ENCODE measurements at places on chromosomes 16 and 17.

- DNase-seq, result no peak
Measured at GRCh38 chr16:8921347-8921984, 39.3 kb downstream of the LITAFD start.

- peak; percentile 35 for DNase-seq
Measured at GRCh38 chr16:66515596-66516508, 34.1 kb downstream of the TK2 start.

DNA sequence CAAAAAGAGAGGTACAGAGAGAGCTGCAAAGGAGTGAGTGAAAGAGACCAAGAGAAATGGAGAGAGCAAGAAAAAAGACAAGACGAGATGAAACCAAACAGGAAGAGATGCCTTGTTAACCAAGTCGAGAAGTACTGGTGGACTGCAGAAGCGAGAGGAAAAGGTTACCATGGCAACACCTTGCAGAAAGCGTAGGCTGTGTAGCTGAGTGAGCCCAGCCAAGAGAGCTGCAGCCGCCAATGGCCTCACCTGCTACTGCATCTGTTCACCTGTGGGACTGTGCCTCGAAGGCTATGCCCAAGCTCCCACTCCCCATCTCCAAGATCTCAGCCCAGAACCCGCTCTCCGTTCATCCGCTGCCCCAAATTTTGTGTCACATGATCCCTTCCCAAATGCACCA, 161.3 kb downstream of the SLC39A11 start:
- DNase-seq, result no peak

DNA sequence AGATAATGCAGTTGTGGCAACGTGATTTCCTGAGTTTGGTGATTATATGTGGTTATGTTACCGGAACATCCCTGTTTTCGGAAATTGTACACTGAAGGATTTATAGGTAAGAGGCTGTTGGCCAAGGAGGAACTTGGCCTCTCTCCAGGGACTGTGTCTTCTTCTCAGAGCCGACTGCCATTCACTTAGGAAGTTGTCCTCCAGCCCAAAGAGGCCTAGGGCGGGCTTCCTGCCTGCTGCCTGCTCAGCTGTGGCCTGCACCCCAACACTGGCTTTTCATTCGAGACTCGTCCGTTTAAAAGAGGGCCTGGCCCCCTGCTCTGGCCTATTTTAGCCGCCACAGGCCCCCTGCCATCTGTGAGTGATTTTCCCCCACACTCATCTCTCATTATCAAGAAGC, 64.3 kb downstream of the ZDHHC7 start:
- DNase-seq, result no peak

GRCh38 chr16:49844359-49844758, 11.6 kb downstream of the ZNF423 start:
- DNase-seq, result no peak

GRCh38 chr16:57959121-57959520, 11.8 kb downstream of the CNGB1 start:
- no peak for DNase-seq

- DNase-seq, result peak; percentile 17
Measured at GRCh38 chr17:79053251-79053925, 21.2 kb upstream of the ENGASE start.

DNA sequence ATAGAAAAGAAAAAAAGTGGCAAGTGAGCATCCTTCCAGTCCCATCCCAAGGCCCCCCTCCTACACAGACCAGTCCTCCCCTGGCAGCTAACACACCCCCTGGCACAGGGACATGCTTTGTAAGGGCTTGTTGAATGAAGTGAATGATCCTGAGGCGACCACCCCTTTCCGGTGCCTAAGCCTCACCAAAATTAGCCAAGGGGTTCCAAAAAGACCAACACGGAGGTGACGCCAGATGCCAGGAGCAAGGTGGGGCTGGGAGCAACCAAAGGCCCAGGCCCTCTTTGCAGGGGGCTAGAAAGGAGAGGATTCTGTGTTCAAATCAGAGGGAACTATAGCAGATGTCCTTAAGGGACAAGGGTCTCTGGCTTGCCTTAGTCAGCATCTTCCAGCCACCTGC, 5.5 kb downstream of the KRT35 start:
- no peak for DNase-seq

- DNase-seq, result no peak
Measured at GRCh38 chr16:789191-789850, 901 bp downstream of the CHTF18 start.

GRCh38 chr16:62516001-62516400, 479.8 kb upstream of the CDH8 start:
- DNase-seq, result no peak

DNA sequence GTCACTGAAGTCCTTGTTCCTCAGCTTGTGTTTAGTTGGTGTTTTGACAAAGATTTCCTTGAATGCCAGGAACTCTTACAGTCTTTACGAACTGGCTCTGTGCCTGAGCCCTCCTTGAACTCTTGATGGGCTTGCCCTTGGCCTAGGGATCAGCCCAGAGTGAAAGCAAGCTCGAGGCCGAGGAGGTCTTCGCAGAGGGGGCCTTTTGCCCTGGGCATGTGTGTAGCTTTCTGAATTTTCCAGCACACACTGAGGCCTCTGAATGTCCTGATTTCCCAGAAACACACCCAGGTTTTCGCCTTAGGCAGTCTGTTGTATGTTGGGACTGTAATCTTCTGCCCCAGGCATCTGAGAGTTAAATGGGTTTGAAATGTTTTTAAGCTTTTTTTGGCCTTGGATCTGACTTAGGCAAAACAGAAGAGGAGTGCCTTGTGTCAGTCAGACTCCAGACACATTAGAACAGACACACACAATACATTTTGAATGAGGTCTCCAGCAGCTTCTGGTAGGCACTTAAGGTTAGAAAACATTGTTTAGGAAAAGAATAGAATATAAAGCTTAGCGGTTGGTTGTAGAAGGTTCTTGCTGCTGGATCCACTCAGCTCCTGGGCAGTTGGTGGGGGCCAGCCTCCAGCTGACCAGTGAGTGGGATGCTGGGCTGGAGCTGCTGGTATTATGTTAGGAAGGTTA, 17.1 kb downstream of the FOXK2 start:
- DNase-seq, result no peak

DNA sequence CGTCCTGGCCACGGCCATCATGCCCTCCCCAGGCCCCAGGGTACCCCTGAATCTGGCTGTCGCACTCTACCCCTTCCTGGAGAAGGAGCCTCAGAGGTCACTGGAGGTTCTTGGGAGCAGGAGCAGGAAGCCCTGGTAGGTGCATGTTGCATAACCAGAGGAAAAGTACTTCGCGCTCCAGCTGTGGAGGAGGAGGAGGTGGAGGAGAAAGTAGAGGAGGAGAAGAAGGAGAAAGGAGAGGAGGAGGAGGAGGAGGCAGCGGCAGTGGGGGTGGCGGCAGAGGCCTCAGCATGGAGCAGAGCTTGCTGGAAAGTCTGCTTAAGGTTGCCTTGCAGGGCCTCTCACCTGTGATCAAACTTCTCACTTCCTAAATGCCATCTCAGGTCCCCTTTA, 61.8 kb downstream of the BAIAP2 start:
- no peak for DNase-seq

DNA sequence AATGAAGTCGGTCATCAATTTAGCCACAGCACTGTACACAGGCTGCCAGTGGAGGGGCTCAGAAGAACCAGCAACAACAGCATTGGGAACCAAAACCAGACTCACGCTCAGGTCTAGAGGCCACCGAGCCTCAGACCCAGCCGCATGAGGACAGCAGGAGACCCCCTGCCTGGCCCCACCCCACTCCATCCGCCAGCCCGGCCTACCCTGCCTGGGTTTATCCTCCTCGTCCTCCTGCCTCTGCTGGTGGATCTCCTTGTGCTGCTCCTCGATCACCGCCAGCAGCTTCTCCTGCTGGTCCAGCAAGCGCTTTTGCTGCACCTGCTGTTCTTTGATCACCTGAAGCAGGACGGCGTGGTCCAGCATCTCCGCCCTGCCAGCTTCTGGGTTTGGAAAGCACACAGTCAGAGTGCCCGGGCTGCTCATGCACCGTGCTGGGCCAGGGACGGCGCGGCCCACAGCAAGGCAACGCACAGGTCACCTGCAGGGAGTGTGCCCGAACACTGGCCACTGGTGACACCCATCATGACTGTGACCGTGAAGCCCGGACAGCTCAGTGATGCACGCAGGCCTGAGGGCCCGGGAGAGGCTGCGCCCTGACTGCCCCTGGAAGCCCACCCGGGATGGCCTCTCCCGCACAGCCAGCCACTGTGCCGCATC, 7.7 kb downstream of the NDUFAF8 start:
- DNase-seq, result no peak

GRCh38 chr16:55041540-55042234, 111.0 kb downstream of the IRX5 start:
- DNase-seq, result no peak

DNA sequence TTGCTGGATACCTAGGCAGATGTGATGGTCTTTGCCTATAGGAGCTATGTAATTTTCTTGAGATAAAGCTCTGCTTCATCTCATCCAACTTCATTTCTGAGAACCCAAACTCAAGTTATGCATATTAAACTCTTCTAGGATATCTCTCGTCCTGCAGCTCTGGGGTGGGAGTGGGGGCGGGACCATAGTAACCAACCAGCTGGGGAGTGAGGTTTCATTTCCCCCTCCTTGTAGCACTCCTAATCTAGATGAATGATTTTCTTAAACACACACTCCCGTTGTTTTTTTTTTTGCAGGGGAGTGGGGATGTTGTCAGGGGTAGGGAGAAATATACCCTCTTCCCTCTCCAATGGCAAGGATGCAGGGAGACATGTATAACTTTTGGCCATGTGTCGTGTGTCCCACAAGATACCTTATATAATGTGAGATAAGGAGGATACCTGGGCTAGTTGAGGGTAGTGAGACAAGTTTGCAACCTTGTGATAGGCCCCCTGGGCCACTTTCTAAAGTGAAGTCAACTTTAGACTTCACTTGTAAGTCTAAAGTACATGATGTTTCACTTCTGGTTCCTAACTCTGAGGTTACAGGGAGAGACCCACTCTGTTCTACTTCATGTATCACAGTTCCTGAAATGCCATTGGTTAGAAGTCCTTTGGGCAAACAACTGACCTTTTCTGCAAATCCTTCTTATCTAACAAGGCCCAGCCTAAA, 10.5 kb upstream of the HEATR6 start:
- no peak for DNase-seq

GRCh38 chr17:81236784-81237183, 2.1 kb downstream of the TEPSIN start:
- DNase-seq, result no peak

- DNase-seq, result no peak
Measured at GRCh38 chr17:36829676-36830075, 107.6 kb upstream of the LHX1 start.

DNA sequence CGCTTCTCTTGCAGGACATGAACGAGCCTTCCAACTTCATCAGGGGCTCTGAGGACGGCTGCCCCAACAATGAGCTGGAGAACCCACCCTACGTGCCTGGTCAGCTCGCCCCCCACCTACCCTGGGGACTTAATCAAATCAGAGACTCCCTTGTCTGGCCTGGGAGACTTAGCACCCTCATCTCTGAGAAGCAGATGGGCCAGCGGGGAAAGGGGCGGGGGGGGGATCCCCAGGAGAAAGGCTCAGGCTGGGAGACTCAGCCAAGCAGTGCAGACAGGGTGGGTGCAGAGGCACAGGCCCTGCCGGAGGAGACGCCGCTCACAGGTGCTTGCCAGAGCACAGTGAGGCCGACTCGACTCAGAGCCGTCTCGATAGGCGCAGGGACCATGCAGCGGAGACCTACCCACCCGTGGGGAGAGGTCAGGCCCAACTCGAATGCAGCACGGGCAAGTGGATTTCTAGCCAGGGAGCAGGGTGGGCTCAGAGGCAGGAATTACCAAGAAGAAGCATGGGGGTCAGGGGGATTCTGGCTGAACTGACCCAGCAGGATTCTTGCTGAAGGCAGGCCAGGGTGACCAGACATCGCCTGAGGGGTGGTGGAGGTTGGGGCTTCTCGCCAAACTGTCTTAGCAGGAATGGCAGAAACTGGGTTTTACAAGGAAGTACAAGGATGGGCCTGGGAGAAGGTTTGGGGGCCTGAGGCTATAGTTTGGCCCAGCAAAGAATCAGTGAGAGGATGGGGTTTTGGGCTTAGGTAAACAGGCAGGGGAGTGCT, 9.7 kb downstream of the GAA start:
- no peak for DNase-seq

DNA sequence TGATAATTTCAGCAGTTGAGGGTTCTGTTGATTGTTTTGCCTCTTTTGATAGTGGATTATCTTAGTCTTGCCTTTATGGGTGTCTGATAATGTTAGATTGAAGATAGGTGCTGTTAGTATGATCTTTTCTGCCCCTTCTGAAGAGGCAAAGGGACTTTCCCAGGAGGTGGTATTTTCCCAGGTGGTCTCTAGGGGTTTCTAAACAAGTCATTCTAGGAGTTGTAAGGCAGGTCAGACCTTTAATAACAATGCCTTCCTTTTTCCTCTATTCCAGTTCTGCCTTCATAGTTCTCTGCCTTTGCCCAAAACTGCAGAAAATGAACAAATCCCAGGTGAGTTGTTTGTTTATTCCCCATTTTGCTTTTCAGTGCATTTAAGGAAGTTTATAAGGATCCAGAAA, 4.3 kb downstream of the ZFP1 start:
- DNase-seq, result no peak

GRCh38 chr16:7716660-7717550, 384.3 kb downstream of the RBFOX1 start:
- DNase-seq, result no peak

GRCh38 chr16:66207139-66207882, 159.2 kb upstream of the CDH5 start:
- DNase-seq, result peak; percentile 39

DNA sequence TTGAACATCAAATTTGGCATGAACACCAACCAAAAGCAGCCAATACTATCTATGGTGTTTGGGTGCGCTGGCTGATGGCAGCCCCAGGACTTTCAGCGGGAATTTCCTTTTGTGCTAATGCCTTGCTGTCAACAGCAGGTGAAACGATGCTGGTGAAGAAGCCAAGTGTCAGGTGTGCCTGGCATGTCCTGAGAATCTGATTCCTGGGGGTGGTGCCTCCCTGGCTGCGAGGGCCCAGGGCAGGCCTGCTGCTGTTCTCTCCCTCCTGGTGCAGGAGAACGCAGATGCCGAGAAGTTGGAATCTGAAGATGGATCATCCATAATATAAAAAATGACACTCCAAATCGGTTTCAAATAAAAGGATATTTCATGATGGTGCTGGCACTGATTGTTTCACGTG, 62.0 kb upstream of the DNAJA2 start:
- DNase-seq, result no peak

GRCh38 chr17:51045621-51046020, 75.0 kb downstream of the SPAG9 start:
- DNase-seq, result peak; percentile 31

Measured in epithelial cell of esophagus (primary cell).